ENCODE measurements at places on chromosomes 4 and X.

- DNase-seq: peak; percentile 74
Measured at GRCh38 chrX:39705290-39705689, 392.5 kb downstream of the BCOR start.

DNA sequence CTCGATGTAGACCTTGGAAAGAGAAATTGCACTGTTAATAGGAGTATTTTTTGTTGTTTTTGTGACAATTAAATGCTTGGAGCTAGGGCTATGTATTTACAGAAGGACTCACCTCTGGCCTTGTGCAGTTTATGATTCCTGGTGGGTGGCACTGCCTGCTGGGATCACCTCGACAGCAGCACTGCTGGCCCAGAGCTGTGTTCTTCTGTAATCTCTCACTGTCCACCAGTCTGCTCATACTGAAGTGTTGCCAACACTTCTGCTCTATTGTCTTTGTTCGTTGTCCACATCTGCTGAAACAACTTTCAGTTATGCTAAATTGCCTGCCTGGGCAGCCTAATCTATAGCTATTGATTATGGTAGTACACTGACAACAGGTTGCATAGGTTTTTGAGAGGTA lies 194.4 kb upstream of the ANK2 start:
- DNase-seq: peak; percentile 77

GRCh38 chrX:54482839-54483593 lies 13.0 kb downstream of the FGD1 start:
- DNase-seq: peak; percentile 6

- DNase-seq: peak; percentile 53
Measured at GRCh38 chr4:89301902-89302301, 5.7 kb downstream of the GPRIN3 start.

- no peak for DNase-seq
Measured at GRCh38 chr4:5511791-5512190, 196.6 kb downstream of the EVC2 start.

DNA sequence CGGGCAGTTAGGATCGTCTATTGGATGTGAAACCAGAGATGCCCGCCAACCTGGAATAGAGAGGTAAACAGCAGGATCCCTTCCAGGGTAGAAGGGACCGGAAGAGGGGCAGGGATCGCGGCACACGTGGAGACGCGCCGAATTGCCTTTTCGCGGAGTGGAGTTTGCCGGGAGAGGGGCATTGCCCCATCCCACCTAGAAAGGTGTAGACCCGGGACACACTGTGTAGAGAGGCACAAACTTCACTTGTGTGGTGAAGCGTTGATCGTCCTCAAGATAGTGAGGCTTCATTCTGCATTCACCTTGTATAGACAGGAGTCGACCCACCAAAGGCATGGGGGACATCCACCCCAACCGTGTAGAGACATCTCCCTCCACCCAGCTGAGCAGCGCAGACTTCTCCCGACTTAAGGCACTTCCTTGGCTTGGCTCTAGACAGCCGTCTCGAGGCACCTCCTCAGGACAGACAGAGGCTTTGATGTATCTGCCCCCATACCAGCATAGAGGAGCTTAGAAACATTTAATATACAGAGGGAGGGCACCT lies 410 bp downstream of the GNL3L start:
- peak; percentile 43 for DNase-seq

DNA sequence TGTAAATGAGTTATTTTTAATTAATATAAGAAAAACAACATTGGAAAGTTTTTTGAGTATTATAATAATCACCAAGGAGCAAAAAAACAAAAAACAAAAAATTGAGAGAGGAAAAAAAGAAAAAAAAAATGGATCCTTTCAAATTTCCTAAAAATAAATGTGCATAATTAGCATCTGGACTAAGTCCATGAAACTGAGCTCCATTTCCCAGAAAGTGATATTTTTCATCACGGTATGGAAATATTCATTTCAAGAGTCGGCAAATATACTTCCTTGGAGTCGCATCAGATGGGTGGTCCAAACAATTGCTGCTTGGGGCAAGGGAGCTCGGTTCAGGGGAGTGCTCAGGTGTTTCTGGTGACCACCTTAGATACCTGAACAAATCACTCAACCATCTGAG lies 305.1 kb downstream of the LDB2 start:
- no peak for DNase-seq

- no peak for DNase-seq
Measured at GRCh38 chrX:150649096-150649870, 43.9 kb upstream of the MTMR1 start.

GRCh38 chrX:646228-646495 lies 15.6 kb downstream of the SHOX start:
- DNase-seq: no peak

DNA sequence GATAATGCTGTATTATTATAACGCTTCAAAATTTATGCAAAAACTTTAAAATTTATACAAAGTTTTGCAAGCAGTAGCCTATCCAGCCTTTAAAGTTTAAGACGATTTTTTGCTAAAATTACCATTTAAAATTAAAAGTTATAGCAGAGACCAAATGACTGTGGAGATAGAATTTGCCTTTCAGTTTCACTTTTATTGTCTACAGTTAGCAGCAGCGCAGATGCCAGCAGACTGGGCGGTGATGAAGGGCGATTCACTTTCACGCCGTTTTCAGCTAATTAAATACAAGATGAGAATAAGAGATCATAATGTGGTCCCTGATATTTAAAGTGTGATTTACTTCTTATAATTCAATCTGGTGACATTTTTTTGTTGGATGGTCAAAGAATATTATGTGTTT lies 1381.5 kb upstream of the ADGRL3 start:
- DNase-seq: no peak

- peak; percentile 43 for DNase-seq
Measured at GRCh38 chrX:147910607-147911006, 1.1 kb upstream of the FMR1 start.

GRCh38 chr4:150609131-150609530 lies 27.2 kb downstream of the MAB21L2 start:
- DNase-seq: no peak

DNA sequence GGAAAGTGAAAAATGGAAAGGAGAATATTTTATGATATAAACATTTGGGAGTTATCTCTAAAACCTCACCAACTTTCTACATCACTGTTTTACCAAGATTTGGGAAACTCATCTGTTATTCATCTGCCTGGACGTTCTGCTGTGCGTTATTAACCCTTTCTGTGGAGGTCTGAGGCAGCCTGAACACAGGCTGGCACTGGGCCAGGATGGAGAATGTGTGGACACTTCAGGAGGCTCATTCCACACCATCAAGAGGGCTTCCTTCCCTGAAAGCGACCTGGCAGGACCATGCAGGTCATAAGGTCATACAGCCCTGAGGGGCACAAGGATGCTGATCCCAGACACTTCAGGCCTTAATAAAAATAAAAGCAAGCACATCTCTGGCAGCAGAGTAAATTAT lies 31.2 kb upstream of the TMEM184C start:
- no peak for DNase-seq

GRCh38 chr4:132557660-132558059 lies 591.4 kb upstream of the PCDH10 start:
- peak; percentile 8 for DNase-seq

- DNase-seq: peak; percentile 70
Measured at GRCh38 chr4:176780995-176781738, 11.6 kb downstream of the VEGFC start.

DNA sequence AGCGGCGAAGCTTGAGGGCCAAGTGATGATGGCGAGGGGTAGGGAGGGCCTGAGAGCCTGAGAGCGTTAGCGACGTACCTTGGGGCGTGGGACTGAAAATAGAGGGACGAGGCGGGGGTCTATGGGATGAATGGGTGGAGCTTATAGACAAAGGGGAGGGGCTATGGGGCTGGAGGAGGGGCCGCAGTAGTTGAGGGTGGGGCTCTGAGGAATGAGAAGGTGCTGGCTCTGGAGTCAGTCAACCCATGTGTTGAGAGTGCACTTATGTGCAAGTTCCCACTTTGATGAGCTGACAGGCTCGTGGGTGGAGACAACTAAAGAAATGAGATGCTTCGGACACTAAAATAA lies 488 bp downstream of the TBC1D25 start:
- DNase-seq: no peak

GRCh38 chrX:132015875-132016274 lies 7.2 kb upstream of the STK26 start:
- DNase-seq: peak; percentile 2

DNA sequence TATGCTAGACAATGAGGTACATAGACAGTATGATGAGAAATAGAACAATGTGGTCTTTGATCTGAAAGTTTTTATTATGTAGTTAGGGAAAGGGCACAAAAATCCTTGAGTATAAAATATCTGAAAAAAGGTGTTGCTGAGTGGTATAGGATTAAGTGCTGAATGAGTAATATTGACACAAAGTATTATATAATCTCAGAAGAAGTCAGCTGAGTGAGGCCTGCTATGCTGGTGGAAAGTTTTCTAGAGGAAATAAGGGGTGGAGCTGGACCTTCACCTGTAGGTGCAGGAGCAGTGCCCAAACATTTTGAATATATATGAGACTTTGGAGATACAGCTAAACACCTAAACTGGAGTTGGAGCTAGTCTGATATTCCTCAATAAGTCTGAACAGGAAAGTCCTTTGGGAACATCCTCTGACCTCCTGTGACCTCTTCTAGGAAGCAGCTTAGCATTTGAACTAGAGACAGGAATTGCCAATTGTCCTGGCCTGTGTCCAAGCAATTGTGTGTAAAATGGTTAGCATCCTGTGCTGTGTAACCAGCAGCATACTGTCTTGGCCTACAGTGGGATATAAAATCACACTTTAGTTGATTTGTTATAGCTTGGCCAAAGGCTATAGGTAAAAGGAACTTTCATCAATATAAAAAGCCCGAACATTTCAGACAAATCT lies 285.3 kb downstream of the ANKRD50 start:
- peak; percentile 28 for DNase-seq

DNA sequence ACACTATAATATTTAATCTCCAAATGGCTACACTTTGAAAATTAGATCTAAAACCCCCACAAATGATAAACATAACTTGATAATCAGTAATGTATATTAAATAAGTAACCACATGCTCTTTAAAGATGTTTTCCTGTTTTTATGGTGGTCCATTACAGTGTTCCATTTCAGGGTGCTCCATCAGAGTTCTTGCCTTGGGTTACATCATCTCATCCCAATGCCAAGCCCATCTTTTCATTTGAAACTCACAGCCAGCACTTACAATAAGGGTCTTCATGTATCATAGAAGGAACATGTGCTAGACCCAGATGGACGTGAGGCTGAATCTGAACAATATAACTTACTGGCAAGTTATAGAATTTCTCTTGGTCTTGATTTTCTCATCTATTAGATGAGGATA lies 10.5 kb upstream of the PAQR3 start:
- peak; percentile 3 for DNase-seq

- no peak for DNase-seq
Measured at GRCh38 chrX:116238567-116239255, 68.2 kb downstream of the AGTR2 start.

- no peak for DNase-seq
Measured at GRCh38 chr4:2084316-2084715, 25.2 kb downstream of the NAT8L start.

- no peak for DNase-seq
Measured at GRCh38 chrX:73401591-73402266, 45.1 kb upstream of the CDX4 start.

- DNase-seq: no peak
Measured at GRCh38 chrX:150007356-150007755, 69.1 kb upstream of the EOLA2 start.

DNA sequence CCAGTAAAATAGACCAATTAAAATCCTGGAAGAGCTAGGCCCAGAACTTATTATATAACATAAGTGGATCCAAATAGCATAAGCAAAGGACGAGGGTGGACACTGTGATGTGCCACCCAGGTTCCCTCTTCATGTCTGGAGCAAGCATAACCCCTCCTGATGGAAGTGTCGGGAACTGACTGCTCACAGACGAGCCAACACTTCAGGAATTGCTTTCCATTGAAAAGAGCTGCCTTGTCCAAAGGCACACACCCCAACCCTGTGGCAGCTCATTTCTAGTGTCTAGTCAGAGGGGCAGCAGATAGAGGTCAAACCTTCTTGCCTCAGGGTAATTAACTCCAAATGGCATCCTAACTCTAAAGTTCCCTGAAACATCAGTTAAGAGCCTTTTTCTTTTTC lies 15.3 kb downstream of the DDIT4L start:
- DNase-seq: no peak

GRCh38 chr4:85409251-85409650 lies 65.7 kb upstream of the ARHGAP24 start:
- DNase-seq: no peak

GRCh38 chr4:87679449-87680169 lies 29.5 kb downstream of the DMP1 start:
- DNase-seq: peak; percentile 32

DNA sequence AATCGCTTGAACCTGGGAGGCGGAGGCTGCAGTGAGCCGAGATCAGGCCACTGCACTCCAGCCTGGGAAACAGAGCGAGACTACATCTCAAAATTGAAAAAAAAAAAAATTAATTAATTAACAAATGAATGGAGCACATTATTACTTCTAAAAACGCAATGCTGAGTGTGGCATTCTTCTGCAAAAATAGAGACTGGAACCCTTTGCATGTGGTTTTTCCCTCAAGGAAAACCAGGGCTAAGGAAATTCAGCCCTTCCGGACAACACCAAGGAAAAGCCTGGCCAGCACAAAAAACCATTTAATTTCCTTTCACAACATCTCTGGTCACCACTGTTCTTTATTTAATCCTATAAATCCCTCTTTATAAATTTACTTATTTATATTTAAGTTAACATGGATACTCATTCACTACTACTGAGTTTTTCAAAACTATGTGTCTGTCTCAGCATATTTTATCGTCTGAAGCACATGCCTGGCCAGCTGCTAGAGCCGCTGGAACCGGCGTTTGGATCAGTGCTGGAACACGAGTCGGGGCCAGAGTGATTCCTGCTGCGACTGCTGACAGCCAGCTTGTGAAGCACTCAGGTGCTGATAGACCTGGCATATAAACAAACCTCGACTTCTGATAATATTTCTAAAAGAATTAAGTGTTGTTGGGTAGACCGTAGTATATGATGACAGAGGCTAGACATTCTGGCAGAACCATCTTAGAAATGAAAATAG lies 84.5 kb upstream of the WWC2 start:
- DNase-seq: no peak

- DNase-seq: no peak
Measured at GRCh38 chrX:103413705-103414387, 37.5 kb downstream of the BEX3 start.

DNA sequence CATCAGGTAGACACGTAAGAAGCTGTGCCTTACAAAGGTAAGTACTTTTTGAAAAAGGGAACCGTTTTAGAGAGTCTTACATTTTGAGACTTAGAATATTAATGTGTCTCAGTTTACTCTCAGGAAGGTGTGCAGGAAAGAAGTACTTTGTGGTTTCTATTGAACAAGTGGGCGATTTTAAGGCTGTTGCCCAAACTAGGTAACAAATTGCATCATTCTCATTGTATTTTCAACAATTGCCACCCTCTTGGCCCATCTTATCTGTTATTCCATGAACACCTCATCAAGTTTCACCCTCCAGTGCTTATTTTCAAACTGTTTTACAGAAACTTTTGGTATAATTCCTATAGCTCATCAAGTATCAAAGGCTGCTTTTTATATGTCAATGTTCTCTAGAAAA lies 158.3 kb downstream of the SLC4A4 start:
- no peak for DNase-seq

DNA sequence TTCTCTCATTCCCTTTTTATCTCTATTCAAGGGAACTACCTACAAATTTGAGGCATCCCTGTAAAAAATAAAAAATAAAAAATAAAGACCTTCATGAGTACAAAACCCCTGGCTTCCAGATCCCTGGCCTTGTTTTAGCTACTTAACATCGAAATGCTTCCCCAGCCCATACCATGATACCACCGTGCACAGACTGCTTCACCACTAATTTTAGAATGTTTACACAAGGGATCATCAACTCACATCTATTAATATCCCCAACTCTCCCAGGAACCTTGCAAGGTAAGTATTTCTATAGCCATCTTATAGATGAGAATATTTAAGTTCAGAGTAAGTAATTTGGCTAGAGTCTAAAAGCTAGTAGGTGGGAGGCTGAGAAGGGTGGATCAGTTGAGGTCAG lies 51.7 kb downstream of the UCHL1 start:
- DNase-seq: no peak

Data from NCI-H69 (cell line).